ENCODE measurements at places on chromosomes 7 and 10.
A peak's percentile ranks its signal among the peaks of the same experiment; 100 is the strongest.

GRCh38 chr7:51135576-51135975 is 181.0 kb downstream of the COBL start:
- DNase-seq: no peak

DNA sequence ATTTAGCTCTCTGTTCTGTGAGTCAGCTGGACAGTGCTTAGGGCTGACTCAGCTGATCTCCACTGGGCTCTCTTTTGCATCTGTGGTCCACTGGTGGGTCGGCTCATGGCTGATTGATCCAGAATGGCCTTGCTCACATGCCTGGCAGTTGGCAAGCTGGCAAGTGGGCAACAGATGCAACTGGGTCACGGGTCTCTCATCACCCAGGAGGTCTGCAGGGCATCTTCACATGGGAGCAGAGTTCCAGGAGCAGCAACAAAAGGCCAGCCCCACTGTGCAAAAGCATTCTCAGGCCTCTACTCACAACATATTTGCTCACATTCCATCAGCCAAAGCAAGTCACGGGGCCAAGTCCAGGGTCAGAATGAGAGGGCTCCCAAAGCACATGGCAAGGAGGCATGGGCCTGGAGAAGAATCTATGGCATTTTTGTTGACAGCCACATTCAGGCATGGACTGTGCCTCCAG is 98.8 kb downstream of the OAT start:
- no peak for DNase-seq

DNA sequence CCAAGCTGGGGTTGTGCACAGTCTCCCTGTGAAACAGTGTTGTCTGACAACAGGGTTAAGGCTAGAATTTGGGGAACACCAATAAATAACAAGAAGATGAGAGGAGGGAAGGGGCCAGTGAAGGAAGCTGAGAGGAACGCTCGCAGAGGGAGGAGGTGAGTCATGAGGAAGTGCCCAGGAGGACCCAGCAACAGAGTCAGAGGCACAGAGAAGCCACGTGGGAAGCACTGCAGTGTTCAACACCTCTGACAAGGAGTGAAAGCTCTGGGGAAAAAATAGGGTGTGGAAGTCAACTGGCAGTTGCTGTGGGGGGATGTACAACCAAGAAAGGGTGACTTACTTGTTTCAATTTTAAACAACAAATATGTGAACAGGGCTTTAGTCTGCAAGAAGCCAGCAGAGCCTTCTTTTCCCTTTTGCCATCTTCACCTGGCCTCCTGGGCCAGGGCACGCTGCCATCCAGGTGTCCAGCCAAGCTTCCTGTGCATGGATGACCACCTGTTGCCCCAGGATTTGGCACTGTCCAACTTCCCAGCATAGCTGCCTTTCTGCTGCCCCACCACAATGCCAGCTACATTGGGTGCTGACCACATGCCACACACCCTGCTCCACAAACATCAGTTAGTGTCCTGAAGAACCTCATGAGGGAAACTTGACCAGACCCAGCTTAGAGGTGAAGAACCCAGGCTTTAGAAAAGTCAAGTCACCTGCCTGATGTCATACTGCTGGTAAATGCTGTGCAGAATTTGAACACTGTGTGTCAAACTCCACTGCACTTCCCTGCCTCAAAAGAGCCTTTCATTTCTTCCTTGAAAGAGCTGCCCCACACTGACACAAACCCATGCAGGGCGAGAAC is 69.6 kb downstream of the ATXN7L1 start:
- peak; percentile 67 for DNase-seq

DNA sequence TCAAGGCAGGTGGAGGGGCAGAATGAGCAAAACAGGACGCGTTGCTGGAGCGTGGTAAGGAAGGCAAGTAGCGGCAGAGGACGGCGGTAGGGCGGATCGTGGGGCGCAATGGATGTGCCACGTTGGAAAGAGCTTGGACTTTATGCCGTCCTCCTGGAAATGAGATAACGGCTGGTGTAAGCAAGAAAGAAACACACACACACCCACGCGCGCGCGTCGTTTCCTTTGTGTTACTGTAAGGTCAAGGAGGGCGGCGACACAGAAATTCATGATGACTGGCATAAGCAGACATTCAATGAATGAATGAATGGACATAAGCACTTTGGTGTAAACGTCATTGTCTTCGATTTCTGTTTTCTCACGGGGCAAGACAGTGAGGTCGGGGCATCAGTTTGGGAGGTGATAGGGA is 683 bp upstream of the ENTPD7 start:
- DNase-seq: no peak

GRCh38 chr10:86655596-86655995 is 1.2 kb downstream of the OPN4 start:
- no peak for DNase-seq

- no peak for DNase-seq
These were observed 29.5 kb downstream of the BMPR1A start for GRCh38 chr10:86785968-86786367.

GRCh38 chr7:158143196-158144120 is 444.2 kb downstream of the PTPRN2 start:
- no peak for DNase-seq

GRCh38 chr10:29600067-29600466 is 34.7 kb downstream of the SVIL start:
- DNase-seq: no peak

Measured in fibroblast of skin of right quadriceps (primary cell).